ENCODE measurements at places on chromosomes 4 and X. TPM values are rescaled to one million over a fixed set of nuclear protein-coding genes. Genes with fewer than 3 reads are reported as not detected.

The MAP3K15 gene
- 0.48 TPM for total RNA-seq

The AMTN gene
- total RNA-seq = not detected

The HSD17B13 gene
- total RNA-seq = 0.11 TPM

The TRPC5OS gene
- total RNA-seq = not detected

DNA sequence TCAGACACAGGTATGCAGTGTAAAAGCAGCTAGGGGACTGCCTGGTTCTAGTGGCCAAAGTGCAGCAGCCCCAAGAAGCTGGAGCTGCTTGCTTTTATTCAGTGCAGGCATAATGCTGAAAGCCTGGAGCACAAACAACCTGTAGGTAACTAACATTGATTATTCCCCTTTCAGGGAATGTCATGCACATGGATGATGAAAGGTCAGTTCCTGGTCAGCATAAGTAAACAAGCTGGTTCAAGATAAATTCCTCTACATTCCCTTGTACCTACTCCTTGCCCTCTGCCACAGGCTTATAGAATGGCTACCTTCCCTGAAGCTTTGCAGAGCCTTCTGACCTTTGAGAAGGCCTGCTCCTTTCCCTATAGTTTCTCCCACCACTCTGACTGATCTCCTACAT is 1318.5 kb upstream of the ADGRL3 start:
- ATAC-seq = no peak

GRCh38 chrX:19883878-19884277 is 3.5 kb downstream of the SH3KBP1 start:
- ATAC-seq = peak; percentile 61

- ATAC-seq = no peak
These were observed 75.2 kb downstream of the SPRY1 start for GRCh38 chr4:123471655-123472369.

DNA sequence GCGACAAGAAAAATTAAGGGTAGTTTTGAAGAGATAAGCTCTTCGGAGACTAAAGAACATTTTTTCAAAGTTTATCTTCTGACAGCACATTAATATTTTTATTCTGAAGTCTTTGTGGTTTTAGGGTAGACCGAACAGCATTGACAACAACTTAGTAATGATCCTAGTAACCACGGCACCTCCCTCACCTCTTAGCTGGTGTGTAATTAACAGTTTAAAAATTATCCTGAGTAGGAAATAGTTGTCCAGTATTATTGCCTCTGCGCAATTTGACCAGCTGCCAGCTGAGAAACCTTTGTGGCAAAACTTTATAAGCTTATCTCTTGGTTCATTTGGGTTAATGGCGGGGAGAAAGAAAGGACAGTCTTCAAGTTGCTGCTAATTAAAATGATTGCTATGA is 213.6 kb downstream of the CBLL2 start:
- ATAC-seq = no peak

DNA sequence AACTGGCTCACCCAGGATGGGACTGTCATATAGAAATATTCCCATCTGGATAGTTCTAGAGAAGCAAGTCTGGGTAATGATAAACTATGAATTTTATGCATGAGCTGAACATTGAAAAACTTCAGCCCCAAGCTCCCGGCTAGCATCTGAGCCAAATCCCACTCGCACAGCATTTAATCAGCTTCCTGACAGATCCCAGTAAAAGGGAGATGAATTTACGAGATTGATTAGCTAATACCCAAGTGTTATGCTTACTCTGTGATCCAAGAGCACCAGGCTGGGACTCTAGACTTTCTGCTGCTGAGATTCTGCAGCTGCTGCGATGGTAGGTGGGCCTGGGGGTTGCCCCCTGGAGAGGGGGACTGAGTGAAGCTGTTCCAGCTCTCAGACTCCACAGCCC is 28.0 kb downstream of the FRMPD3 start:
- ATAC-seq = no peak

DNA sequence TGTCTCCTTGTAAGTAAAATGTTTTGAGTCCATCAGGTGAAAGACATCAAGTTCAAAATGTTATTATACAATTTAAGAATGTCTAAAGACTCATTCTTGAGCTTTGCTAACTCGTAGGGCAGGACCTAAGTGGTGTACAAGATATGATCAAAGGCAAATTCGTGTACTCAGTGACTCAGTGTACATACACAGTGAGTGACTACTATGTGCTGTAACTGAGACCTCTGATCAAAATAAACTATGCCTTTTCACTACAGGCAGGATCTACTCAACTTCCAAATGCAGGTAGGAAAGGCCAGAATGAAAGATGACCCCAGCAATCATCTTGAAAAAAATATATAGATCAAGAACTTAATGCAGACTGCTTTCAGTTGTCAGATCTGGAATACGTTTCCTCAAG is 49.9 kb downstream of the ADGRG2 start:
- no peak for ATAC-seq

DNA sequence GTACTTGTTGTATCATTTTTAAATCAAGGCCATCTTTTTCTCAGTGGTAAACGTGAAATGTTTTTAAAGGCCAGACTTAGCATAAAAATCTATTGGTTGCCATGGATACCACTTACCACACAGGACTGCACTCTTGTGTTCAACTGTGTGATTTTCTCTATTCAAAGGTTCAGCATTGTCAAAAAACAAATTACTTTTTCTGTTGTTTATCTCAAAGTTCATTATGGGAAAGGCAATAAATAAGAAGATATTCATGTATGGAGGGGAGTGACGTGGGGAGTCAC is 231.0 kb upstream of the GATB start:
- ATAC-seq = no peak

GRCh38 chr4:21083413-21083812 is 383.2 kb downstream of the PACRGL start:
- ATAC-seq = no peak

DNA sequence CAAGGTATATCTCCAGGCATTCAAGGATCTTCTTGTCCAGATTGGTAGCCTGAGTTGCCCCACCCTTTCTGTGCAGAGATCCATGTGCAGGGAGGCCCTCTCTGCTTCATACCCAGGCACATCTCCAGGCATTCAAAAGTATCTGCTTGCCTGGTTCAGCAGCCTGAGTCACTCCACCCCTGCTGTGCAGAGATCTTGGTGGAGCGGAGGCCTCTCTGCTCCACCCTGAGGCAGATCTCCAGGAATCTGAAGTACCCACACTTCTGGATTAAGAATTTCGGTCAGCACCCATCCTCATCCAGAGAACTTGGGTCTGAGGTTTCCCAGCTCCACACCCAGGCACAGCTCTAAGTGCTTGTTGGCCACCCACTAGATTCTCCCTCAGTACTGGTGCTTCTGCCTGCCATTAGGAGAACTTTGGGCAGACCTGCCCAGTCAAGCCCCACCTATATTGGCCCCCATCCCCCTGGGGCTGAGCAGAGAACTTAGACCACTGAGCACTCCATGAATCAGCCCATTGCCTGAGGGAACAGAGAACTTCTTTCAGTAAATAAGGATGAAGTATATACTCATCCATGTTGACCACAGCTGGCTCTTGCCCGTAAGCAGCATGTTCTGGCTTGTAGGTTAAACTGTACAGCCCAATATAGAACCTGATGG is 199.5 kb upstream of the ZCCHC13 start:
- ATAC-seq = no peak

GRCh38 chr4:58453956-58454355 is 1343.8 kb upstream of the IGFBP7 start:
- no peak for ATAC-seq

GRCh38 chrX:137748827-137749226 is 182.9 kb downstream of the ZIC3 start:
- no peak for ATAC-seq

GRCh38 chr4:167890226-167890625 is 202.1 kb upstream of the ANXA10 start:
- no peak for ATAC-seq

DNA sequence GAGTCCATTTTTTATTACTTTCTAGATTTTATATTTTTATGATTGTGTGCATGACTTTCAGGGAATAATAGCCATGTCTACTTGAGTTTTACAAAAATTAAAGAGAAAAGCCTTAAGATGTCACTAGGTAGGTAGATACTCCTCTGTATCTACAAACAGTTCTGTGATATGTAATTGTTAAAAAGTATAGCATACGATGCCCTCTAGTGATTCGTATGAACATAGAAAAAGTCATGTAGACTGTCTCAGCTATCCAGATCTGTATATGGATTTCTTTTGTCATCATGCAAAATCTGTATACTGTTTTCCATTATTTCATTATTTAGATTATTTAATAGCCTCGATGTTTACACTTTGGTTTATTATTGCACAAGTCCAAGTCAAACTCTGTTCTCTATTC is 856.6 kb downstream of the CENPC start:
- ATAC-seq = no peak
